ACHN (cell line): ENCODE measurements at places on chromosomes 13 and 19.

DNA sequence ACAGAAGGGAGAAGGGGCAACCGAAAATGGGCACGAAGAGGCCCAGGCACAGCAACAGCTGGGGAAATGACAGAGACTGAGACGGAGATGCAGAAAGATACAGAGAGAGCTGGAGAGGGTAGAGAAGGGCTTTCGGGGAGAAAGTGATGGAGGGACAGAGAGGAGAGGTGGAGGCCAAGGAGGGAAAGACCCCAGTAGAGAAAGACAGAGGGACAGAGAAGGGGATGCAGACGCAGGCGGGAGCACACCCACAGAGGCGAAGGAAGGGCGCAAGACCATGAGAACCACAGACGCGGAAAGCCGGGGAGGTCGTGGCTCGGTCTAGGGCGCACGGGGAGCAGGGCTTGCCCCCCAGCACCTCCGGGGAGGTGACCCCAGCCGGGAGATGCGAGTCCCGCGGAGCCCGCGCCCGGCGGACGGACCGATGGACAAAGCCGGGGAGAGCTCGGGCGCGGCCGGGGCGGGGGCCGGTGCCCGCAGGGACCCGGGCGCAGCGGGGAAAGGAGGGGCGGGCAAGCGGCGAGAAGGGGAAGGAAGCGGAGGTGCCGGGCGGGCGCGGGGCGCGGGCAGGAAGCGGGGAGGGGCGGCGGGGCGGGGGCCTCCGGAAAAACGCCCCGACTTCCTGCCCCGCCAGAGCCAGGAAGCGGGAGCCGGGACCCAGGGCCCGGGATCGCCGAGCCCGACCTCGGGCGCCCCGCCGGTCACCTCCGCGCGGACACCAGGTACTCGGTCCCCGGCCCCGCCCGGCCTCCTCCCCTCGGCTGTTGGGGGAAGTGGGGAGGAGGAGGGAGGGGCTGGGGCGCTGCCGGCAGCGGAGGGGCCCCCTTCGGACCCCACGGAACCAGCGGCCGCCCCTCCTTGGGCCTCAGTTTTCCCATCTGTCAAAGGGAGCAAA, at the start of gene ARHGEF1:
ARHGEF1 (plus strand) TSS at position 617 of the 895 bp plus-strand sequence. CDS start 4,899 bp downstream, outside the sequence.
- peak; percentile 43 for DNase-seq

GRCh38 chr19:33771384-33772101, 25.1 kb upstream of the KCTD15 start:
- peak; percentile 60 for DNase-seq

DNA sequence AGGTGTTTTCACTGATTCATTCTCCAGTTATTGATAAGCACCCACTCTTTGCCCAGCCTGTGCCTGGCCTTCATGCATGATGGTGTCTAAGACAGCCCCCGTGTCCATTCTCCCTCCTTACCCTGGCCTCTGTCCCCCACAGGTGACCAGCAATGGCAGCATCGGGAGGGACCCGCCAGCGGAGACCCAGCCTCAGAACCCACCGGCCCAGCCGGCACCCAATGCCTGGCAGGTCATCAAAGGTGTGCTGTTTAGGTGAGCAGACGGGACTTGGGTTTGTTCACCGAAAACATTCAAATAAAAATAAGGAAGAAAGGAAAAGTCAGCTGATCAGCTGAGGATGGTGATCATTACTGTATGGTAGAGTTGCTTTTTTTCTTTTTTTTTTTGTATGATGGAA, 6.6 kb downstream of the CLPTM1 start:
- no peak for DNase-seq

- DNase-seq: peak; percentile 65
These were observed 14.4 kb downstream of the LEUTX start for GRCh38 chr19:39792999-39793546.

DNA sequence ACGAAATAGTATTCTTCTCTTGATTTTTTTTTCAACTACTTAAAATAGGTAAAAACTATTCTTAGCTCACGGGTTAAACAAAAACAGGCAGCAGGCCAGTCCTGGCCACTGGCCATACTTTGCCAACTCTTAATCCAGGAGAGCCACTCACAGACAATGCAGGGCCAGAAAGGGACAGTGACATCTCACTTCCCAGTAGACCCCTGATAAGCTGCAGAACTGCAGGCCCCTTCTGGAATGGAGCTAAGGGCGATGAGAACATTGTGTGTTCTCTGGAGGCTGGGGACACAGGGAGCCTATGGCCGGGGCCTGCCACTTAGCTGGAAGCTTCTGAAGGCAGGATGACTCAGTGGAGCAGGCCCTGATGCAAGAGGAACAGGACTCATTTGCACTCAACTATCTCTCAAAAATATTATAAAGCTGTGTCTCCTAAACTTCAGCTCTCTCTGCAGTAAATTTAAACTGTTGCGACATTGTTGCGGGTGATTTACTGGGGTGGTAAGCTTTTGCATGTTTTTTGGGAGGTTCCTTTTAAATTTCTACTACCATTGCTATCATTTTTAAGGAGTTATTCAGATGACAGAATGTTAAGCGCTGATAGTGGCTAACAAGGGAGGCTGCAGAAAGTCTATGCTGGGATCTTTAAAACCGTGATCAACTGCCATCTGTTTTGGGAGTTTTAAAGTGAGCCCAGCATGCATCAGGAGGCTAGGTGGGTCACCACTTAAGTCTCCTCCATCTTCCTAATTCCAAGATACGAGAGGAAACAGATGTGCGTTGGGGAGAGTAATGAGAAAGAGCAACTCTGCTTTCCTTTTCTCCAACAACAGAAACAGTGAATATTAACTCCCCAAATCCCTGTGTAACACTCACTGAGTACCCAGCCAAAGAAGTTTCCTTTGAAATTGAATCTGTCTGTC, 33.2 kb upstream of the KATNAL1 start:
- DNase-seq: peak; percentile 7

DNA sequence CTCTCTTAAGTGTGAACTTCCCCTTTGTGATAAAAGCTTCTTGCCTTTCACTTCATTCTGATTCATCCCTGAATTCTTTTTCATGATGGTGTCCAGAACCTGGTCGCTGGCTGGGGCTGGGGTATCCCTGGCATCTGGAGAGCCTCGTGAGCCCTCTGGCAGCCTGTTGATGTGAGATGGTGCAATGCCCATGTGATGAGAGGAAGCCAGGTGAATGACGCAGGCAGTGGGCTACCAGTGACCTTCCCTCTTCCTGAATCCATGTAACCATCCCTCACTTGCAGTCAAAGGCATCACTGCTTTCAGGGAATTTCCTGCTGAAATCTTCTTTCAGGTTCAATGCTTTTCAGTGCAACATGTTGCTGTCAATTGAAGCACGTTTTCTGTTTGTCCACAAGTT, 158.6 kb upstream of the SLC10A2 start:
- DNase-seq: no peak

GRCh38 chr13:66943530-66943929, 286.6 kb downstream of the PCDH9 start:
- DNase-seq: no peak

DNA sequence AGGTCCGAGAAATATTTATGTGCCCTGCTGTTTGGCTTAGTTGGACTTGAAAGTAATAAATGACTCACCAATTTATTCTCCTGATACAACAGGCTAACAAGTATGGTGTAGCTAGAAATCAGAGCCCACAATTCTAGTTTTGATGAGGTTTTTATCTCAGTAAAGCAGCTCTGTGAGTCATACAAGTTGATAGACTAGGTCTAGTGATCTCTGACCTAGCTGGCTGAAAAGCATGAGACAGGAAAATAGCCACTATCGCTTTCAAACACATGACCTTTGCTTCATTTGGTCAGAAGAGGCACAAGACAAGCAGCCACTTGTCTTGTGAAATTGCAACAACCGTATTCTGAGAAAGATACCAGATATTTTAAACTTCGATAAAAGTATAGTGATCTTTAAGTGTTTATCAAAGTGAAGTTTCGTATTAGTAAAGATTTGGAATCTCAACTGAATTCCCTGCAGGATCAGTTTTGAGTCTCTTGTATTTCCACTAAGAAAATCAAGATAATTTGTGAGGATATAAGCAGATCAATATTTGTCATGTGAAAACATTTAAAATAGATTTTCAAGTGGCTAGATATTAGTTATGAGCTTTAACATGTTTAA, 126.7 kb downstream of the MAB21L1 start:
- DNase-seq: peak; percentile 19
